Activated CD4-positive, alpha-beta T cell treated with anti-CD3 and anti-CD28 coated beads, Interleukin-2, amount 50 U/mL, for 1 hour (primary cell): ENCODE measurements at places on chromosomes 16 and 17.

DNA sequence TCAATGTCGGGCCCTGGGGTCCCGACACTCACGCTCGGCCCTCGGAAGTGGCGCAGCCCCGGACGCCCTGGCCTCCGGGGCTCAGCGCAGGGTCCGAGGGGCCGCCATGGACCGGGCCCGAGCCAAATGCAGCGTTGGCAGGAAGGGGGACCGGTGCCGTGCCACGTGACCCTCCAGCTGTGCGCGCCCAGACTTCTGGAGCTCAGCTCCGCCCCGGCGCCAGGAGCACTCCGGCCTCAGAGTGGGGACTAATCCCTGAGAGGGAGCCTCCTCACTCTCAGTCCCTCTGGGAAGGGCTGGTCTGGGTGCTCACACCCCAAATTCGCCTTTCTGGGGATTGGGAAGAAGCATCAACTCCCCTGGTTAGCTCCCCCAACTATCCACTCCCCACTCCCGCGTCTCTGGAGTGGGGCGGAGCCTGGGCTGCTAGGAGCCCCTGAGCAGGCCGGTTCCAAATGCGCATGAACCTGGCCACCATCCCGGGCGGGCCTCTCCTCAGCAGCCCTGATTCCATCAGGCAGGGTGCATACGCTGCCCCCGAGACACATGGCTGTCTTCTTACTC lies at the start of gene B3GNT9:
Gene B3GNT9, minus strand, starts transcription at position 166 of the 564 bp plus-strand sequence. CDS start 513 bp downstream, outside the sequence.
- no peak for DNase-seq

DNA sequence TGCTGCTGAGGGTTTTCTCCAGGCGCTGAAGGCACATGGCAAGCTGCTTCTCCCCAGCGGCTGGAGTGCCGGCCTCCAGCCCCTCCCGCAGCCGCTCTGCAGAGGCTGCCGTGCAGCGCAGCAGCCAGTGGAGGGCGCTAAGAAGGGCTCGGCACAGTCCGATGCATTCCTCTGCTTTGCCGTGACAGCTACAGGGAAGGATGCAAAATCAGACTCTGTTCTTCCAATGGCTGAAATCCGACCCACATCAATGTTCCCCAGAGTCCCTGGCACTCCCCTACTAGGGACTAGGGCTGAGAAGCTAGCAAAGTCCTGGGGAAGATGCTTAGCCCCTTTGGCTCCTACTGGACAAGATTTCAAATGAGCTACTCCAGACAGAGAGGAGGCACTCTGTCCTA lies 19.0 kb downstream of the MED24 start:
- no peak for DNase-seq

DNA sequence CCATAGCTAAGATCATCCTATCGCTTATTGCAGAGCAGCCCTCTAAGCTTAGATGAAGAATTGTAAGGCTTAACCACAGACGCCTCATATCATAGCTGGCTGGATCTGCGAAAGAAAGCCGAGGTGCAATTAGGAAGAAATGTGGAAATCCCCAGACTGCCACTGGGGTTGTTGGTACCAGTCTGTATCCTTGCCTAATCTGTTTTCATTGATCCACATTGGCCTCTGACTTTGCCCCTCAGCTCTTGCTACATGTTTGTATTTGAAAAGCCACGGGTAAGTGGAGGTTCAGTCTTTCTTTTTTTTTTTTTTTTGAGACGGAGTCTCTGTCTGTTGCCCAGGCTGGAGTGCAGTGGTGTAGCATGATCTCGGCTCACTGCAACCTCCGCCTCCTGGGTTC lies 48.9 kb downstream of the TANGO6 start:
- DNase-seq, result no peak

DNA sequence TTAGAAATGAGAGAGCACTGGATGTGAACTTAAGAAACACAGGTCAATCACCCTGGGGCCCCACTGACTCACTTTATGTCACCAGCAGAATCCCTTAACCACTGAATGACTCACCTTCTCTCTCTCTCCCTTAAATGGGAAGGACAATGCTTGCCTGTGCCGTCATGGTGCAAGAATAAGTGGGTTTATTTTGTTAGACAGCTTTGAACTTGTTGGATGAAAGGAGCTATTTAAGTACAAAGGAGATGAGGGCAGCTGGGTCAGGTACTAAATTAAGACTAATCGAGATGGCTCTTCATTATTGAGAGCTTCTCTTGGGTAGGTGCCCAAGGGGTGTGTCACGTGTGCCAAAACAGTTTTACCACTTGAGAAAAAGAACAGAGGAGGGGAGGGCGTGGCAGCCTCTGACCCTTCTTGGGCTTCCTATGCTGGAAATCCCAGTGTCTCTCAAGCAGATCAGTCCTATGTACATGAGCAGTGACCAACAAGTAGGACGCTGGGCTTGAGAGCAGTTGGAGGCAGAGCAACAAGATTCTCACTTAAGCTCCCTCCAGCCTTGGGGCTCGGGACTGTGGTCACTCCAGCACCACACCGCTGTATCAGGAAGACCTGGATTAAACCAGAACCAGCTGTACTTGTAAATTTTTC lies 6.7 kb upstream of the KRT31 start:
- DNase-seq, result no peak

DNA sequence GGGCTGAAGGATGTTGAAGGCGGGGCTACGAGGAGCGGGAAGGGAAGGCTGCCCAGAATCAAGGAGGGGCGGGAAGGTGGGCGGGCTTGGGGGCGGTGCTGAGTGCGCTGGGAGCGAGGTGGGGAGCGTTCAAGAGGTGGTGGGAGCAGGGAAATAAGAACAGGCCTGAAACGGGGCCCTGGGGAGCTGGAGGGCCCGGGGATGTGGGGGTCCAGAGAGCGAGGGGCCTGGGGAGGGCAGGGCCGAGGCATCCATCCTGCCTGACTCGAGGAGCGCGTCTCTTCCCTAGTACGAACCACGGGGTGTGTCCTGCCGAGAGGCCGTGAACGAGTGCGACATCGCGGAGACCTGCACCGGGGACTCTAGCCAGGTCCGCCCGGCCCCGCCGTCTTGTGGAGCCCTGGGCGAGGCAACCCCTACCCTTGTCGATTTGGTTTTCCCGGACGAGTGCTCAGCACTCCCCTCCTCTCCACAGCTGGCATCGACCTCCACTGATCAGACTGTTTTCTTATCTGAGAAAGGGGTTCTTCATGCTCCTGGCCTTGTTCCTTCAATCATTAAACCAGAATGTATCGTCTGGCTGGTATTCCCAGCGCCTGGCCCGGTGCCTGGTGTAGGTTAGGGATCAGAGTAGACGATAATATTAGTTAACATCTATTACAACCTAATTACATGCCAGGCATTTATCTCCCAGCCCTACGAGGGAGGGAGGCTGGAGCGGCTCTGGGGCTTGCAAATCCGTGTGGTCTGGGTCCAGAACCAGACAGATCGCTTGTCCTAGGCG lies 17.2 kb downstream of the ADAM11 start:
- no peak for DNase-seq

DNA sequence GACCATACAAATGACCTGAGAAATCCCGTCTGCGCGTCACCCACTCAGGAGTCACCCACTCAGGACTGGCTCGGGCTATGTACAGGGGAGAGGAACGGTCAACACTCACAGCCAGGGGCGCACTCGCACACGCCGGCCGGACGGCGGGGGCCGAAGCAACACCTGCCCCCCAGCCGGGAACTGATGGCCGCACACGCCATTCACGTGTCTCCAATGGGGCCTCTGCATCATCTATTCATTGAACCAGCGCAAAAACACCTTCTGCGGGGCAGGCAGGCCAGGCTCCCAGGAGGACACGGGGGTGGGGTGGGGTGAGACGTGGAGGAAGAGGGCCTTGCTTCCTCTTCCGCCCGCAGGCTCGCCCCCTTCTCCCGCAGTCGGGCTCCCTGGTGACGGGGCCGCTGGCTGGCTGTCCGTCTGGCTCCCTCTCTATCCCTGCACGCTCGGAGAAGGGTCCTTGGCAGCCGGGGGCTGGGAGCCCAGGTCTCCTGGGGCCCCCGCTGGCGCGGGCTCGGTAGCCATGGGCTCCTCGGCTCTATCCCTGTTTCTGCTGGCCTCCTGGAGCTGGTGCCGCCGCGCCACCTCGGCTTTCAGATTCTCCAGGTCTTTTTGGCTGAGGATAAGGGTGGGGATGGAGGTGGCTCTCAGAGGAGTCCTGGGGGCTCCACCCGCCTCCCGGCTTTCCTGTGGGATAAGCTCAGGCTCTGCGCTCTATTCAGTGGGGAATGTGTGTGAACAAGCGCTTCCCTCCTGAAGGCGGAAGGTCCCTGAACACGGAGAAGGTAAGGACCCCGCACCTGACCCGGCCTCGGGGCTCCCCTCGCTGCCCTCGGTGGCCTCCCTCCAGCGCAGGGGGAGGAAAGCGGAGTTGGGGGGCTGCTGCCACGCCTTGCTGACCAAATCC lies 21.1 kb downstream of the CLUH start:
- no peak for DNase-seq

- DNase-seq, result no peak
These were observed 9.2 kb downstream of the SP2 start for GRCh38 chr17:47905221-47905733.

DNA sequence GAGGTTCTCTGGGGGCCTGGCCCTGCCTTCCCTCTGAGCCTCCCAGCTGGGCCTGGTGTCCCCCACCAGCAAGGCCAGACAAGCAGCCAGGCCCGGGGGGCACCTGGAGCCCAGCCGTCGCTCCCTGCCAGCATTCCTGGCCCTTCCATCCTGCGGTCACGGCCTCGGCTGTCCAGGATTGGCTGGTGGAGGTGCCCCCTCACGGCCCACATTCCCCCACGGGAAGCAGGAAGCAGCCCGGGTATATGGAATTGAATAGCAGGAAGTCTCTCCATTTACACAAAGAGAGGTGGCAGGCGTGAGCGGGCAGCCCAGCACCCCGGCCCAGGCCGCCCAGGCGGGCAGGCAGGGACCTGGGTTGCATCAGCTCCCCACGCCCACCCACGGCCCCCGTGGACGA lies 14.5 kb downstream of the TRAF7 start:
- no peak for DNase-seq

DNA sequence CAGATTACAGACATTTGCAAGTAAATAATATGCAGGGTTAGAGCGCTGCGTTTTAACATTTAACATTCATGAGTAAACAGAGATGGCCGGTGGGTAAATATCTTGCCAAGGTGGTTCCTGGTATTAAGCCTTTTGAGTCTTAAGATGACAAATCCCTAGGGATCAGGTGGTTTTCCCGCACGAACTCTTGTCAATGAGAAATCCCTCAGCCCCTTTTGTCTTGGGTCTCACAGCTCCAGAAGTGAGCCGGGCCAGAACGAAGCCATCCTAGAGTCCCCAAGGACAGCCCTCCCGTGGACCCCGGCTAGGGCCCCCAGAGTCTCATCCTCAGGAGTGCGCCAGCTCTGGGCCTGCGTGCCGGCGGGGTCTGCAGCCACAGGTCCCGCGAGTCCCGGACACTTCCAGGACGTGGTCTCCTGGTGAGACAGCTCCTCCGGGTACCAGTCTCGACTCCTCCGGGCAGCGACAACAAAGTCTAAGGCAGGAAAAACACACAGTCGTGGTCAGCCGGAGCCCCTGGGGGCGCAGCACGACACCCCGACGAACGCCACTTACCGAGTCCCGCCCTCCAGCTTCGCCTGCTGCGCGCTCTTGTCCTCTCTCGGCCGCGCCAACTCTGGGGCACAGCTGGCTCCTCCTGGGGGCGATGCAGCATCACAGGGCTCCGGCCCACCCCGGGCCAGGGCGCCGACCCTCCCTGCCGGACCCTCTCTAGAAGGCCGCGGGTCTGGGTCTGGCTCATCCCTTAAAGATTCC lies 13.3 kb downstream of the MIS12 start:
- no peak for DNase-seq

DNA sequence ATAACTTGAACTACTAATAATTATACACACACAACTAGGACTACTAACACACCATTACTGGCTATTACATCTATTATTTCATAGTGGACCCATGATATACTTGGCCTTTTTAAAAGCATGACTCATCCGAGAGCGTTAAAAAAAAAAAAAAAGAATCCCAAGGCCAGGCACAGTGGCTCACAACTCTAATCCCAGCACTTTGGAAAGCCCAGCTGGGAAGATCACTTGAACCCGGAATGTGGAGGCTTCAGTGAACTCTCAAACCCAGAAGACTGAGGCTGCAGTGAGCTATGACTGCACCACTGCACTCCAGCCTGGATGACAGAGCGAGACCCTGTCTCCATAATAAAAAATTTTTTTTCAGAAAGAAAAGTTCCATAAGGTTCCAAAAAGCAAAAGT lies 3.1 kb downstream of the GLG1 start:
- no peak for DNase-seq

GRCh38 chr17:49832840-49833599 lies 14.8 kb downstream of the TAC4 start:
- DNase-seq, result no peak

DNA sequence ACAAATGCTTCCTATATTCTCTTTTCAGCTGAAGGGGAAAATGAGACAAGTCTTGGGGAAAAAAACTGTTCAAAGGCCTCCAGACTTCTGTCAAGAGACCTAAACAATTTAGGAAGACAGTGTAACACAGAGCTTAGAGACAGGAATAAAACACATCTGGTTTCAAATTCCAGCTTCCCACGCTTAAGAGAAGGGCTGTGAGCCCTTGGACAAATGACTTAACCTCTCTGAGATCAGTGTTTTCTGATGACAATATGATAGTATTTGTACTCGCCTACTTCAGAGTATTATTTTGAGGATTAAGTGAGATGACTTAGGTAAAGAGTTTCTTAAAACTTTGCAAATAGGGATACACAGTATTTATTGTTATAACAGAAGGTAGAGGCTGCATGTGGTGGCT lies 29.5 kb downstream of the SMURF2 start:
- DNase-seq, result no peak
